ENCODE measurements at places on chromosomes 1 and 21. TPM values are rescaled to one million over a fixed set of nuclear protein-coding genes. Genes with fewer than 3 reads are reported as not detected.

GRCh38 chr1:42450061-42450460 is 5.8 kb downstream of the ZMYND12 start:
- no peak for DNase-seq

GRCh38 chr1:78301141-78301540 is 189.6 kb upstream of the PTGFR start:
- no peak for DNase-seq

The SPRR3 gene
- not detected for total RNA-seq

GRCh38 chr1:16727190-16728111 is 12.9 kb upstream of the RNU1-4 start:
- peak; percentile 30 for DNase-seq

GRCh38 chr21:14308234-14308633 is 74.7 kb downstream of the HSPA13 start:
- no peak for DNase-seq

The RXFP4 gene
- 0.19 TPM for total RNA-seq

DNA sequence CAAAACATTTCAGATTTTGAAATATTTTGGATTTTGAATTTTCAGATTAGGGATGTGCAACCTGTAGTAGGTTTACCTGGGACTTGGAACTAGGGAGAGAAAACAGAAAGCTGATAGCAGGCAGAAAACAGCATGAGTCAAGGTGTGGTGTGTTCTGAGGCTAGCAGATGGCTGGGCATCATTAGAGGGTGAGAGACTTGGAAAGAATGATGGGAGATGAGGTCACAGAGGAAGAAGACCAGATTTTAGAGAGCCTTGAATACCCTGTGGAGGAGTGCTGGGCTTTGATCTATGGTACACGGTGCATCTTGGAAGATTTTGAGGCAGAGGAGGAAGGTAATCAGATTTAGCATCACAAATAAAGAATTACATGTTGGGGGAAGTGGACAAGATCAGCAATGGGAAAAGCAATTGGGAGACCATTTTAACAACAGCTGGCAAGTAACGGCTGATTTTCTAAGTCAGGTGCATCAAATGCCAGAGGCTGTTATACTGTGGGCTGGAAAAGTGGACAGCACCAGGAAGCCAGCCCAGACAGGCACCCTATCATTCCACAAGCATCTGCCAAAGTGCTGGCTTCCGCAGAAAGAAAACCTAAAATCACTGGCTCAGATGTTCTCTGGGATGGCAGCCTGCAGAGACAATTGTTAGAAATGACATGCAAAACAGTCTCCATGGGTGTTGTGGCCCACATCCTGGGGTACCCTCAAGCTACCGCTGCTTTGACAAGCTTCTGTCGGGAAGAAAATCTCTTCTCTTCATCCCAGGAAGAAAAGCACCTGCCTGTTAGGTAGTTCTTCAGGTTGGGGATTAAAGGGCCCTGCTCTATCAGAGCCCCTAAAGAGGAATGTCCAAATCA is 30.9 kb upstream of the CAMK1G start:
- no peak for DNase-seq

- peak; percentile 2 for DNase-seq
Measured at GRCh38 chr1:214990619-214991018, 91.9 kb upstream of the KCNK2 start.

GRCh38 chr1:224497714-224498573 is 63.3 kb upstream of the WDR26 start:
- peak; percentile 87 for DNase-seq

The CA14 gene
- total RNA-seq: not detected

DNA sequence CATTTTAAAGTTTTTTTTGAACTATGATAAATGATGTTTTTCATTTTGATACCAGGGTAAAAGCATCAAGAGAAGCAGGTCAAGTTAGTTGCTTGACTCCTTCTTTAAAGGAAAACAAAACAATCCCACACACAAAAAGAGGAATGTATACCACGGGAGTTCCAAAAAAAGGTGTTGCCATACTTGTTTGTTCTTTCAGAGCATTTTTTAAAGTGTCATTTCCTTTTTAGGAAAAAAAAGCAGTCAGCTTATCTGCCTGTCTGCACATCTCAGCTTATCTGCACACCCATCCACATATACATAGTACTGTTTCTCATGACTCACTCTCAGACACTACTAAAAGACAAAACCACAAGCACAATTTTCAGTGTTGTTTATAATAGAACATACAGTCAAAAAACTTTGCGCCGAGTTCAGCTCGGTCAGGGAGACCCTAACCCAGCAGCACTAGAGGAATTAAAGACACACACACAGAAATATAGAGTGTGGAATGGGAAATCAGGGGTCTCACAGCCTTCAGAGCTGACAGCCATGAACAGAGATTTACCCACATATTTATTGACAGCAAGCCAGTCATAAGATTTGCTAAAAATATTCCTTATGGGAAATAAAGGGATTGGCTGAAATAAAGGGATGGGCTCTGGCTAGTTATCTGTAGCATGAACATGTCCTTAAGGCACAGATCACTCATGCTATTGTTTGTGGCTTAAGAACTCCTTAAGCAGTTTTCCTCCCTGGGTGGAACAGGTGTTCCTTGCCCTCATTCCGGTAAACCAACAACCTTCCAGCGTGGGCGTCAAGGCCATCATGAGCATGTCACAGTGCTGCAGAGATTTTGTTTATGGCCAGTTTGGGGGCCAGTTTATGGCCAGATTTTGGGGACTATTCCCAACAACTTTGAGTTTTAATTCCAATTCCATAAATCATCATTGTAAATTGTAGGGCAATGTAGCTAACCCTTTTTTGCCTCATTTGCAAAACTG is 11.4 kb upstream of the MNDA start:
- DNase-seq: no peak

DNA sequence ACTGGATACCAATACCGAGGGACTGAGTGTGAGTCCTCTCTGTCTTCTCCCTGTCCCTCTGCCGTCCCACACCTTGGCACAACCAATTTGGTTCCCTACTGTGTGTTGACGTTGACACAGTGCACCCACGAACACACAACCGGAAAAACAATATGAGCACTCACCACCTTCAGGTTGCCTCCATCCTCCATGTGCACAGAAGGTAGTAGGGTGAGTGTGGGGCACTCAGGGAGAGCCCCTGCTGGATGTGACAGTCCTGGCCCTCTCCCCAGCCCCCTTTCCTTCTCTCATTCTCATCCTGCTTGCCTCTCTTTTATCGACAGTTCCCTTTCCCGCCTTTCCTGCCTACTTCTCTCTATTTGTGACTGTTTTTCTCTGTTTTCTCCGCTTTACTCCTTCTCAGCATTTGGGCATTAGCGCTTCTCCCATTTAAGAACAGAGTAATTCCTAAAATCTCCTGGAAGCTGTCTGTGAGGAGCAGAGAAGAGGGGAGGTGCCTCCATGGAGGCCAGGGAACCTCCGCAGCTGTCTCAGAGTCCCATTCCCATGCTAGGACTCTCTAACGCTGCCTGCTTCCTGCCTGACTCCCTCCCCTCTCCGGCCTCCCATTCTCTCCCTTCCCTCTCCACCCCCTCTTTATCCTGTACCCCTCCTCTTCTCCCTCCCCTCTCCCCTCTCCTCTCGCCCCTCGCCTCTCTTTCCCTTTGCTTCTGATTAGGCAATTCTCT is 16.4 kb downstream of the CADM3 start:
- no peak for DNase-seq

DNA sequence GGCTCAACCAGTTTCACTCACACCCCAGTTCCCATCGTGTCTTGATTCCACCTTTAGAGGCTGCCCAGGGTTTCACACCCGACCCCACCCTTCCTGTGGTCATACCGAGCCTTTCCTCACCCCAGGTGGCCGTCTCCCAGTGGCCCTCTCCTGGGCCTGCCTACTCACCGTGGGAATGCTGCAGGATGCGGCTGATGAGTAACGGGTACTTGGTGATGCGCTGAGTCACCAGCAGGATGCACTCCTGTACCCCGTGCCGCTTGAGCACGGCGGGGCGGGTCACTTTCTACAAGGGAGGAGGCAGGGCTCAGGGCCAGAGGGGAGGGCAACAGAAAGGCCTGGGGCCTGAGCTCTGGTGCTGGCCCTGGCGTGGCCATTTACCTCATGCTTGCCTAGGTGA is 16.4 kb downstream of the ARHGEF2 start:
- peak; percentile 98 for DNase-seq

DNA sequence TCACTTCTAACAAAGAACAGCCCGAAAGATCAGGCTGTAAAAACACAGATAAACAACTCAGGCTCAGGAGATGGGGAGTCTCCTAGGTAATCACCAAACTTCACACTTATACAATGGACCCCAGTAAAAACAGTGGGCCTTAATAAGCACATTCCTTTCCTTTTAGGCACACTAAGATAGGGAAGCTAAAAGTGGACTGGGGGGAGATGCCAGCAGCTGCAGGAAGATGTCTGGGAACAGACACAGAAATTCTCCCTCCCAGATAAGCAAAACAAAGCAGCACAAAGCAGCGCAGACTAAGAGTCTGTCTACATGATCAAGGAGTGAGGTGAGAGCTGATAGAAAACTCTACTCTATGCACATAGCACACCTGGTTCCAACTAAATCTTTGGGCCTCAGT is 29.0 kb upstream of the CTBS start:
- DNase-seq: peak; percentile 79

GRCh38 chr1:89706700-89707012 is 73.7 kb downstream of the LRRC8C start:
- DNase-seq: no peak

DNA sequence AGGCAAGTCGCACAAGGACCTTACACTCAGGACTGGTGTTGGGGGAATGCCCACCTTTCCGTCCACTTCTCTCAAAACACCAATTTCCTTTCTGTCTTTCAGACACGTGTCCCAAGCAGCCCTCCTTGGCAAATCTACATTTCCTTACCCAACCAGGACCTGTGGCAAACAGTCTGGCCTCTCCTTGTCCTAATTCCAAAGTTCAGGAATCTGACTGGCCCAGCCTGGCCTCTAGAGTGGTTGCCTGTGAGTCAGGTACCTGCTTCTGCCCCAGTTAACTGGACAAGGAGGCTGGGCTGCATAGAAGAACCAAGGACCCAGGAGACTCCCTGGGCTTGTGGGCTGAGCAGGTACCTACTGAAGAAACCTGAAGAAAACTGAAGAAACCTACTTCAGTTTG is 34.3 kb upstream of the CITED4 start:
- DNase-seq: no peak

DNA sequence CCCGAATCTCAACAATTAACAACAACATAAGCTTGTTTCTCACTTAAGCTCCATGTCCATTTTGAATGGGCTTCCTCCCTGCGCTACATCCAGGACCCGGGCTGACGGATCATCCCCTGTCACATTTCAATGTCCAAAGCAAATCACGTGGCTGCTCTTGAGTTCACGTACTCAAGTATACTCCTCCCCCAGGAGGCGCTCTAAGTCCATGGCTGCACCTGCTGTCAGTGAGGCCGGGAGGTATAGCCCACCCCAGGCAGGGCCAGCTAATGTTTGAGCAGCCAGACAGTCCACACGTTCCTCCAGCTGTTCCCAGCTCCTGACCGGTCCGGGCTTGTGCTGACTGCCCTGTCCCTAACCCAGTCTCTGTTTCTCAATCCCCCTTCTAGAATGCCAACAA is 220.8 kb downstream of the SLC35F3 start:
- DNase-seq: peak; percentile 71
